ENCODE measurements at places on chromosomes 2 and 18. TPM values are rescaled to one million over a fixed set of nuclear protein-coding genes. Genes with fewer than 3 reads are reported as not detected.

RASGRP3 gene
- 53.7 TPM for total RNA-seq

DSG4 gene
- total RNA-seq: not detected

IL36A gene
- not detected for total RNA-seq

NCKAP1 gene
- 104 TPM for total RNA-seq

IL18RAP gene
- total RNA-seq: 1.3 TPM

G6PC2 gene
- not detected for total RNA-seq

FASTKD1 gene
- total RNA-seq: 66.4 TPM

LYPD6B gene
- total RNA-seq: not detected

TGFA gene
- 1.0 TPM for total RNA-seq

POTEI gene
- total RNA-seq: not detected

MATN3 gene
- total RNA-seq: 0.52 TPM

NR4A2 gene
- total RNA-seq: 9.2 TPM

BOLL gene
- not detected for total RNA-seq

RAB31 gene
- total RNA-seq: 31.1 TPM

RGPD4 gene
- total RNA-seq: 0.06 TPM

Data from left cardiac atrium (tissue), 4 donors.